ENCODE measurements at places on chromosomes 7 and 10.

DNA sequence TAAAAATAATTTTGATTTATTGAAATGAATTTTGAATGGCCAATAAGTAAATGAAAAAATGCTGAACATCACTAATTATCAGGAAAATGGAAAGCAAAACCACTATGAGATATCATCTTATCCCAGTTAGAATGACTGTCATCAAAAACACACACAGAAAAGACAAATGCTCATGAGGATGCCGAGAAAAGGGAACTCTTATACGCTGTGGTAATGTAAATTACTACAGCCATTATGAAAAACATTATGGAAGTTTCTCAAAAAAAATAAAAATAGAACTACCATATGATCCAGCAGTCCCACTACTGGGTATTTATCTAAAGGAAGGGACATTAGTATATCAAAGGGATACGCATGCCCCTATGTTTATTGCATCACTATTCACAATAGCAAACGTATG is 15.8 kb downstream of the SCIN start:
- DNase-seq = no peak

DNA sequence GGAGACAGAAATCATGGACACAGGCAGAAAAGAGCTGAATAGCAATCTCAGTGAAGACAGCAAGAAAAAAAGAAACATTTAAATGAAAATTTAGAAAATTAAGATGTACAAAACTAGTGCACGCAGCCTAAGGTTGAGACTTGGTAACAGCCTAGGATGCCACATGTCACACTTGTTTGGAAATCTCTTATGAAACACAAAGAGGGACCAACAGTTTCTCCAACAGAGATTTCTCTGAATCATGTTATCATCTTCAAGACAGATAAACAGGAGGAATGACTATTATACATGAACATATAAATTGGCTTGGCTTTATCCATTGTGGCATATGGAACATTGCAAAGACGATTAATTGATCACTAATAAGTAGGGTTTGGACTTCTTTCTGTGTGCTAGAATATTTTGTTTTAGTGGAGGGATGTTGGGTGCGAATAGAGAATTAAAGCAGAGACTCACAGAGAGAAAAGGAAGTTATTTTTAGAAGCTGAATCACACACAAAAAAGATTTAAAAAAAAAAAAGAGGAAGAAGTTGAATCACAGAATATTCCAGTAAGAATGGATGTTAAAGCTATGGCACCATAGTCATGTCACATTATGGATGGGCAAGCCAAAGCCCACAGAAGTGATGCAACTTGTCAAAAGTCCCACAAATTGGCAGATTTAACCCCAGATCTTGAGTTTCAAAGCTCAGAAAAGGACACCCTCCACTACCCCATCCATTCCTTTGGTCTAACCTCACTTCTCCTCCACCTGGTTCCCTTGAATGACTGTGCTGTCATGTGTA is 91.6 kb downstream of the MYOF start:
- no peak for DNase-seq

DNA sequence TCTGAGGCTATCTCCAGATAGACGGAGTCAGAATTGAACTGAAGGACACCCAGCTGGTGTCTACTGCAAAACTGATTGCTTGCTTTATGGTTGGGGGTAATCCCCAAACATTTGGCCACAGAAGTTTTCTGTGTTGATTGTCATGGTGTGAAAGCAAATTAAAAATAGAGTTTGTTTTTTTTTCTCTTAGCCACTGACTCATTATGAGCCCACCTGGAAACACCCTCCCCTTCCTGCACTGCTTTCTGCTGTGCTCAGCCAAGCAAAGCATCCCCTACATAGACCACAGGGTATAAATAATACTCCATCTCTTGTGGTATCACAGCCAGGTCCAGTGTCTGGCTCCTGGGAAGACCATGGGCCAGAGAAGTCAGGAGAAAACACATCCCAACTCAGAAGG is 6.5 kb upstream of the VWC2 start:
- no peak for DNase-seq

DNA sequence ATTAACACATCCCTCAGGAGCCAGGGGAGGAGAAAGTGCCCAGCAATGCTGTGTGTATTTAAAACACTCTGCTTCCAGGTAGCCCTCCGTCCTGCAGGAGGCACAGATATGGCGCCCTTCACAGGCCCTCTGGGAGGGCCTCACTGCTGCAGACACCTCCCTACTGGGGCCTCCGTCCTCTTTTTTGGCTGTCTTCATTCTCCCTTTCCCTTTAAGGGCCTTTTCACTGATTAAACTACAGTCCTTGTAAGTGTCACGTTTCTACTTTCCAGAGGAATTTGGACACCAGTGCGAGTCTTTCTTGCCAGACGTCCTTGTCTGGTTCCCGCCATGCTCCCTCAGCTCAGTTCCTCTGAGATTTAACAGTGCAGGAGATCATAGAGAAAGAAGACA is 39.7 kb upstream of the MKRN1 start:
- no peak for DNase-seq

DNA sequence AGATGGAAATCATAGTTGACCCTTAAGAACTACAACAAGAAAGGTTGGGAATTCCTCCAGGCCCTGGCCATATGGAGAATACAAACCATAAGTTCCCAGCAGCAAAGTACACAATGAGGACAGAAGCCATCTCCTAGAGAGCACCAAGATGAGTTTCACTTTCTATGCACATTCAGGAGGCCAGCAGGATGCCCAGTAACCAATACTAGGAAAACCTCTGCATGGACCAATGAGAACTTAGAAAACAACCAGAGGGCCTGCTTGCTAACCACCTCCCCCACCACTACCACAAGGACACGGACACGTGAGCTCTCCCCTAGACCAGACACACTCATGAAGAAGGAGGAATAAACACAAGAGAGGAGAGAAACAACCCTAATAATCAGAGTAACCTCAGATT is 56.3 kb downstream of the IFIT5 start:
- no peak for DNase-seq

DNA sequence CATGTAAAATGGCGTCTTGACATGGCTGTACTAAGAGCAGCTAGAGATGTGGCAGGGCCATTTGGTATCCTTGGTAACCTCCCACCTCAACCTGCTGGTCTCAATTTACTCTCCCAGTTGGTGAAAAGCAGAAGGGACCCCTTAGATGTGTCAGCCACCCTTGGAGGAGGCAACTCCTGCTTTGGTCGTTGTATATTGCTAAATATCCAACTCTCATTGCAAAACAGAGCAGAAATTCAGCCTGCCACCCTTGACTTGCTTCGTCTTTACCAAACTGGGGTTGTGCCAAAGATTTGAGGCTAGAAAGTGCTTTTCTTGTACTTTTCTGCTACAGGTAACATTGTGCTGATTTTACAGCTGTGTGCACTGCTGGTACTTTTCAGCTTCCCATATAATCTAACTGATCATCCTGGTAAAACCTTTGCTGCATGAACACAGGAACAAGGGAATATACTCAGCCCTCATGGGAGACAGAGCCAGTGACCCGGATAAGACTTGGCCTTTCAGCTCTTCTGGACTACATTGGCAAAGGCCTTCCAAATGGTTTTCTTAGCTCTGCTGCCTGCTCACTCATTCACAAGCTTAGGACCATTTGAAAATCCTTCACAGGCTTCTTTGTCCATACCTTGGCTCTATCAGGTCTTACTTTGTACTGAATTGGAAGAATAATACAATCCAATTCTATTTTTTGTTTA is 2.2 kb upstream of the VSTM4 start:
- no peak for DNase-seq

GRCh38 chr10:8278099-8278498 is 223.6 kb downstream of the GATA3 start:
- DNase-seq = no peak

DNA sequence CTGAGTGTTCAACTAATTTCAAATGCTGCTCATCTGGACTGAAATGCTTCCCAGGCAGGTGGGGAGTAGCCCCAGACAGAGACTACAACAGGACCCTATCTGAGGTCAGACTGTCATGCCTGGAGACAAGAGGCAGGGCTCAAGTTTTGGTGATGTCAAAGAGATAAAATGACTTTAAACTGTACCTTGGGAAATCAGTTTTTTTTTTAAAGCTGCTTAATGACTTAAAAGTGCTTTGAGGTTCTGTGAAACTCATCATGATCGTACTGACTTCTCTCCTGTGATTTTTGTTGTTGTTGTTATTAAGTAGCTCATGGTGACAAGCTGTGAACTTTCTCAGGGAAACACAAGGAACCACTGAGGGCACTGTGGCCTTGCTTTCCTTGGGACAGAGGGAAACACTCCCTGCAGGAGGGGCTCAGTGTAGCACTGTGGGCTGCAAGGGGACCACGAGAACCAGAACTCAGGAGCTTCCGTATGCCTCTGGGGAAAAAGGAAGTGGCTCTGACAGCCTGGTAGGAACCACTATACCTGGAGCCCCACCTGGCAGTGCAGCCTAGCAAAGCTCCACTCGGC is 9.5 kb downstream of the HIPK2 start:
- peak; percentile 11 for DNase-seq

- peak; percentile 11 for DNase-seq
These were observed 30.7 kb upstream of the ANTXRL start for GRCh38 chr10:46255801-46256747.

- DNase-seq = no peak
These were observed 312.4 kb downstream of the KCNMA1 start for GRCh38 chr10:77325233-77325537.

DNA sequence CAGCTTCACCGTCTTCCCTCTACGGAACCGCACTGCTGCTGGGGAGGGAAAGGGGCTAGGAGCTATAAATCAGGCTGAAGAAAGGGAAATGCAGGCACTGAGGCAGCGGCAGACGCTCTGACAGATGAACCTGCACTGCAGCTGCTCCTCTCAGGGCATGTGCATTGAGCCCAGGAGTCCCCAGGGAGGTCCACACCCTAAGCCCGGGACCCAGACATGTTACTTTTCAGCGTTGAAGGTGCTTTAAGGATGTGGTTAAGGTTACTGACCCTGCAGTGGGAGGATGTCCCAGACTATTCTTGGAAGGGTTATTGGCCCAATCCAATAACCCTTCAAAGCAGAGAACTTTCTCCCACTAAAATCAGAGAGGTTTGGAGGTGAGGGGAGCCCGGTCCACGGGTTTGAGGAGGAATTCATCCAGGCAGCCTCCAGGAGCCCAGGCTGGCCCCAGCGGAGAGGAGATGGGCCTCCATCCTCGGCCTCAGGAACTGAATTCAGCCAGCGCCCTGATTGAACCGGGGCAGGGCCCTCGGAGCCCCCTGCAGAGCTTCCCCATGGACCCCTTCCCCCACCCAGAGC is 75.4 kb downstream of the ADARB2 start:
- DNase-seq = no peak

GRCh38 chr10:104317269-104317710 is 21.0 kb downstream of the ITPRIP start:
- DNase-seq = no peak

- DNase-seq = no peak
These were observed 42.9 kb upstream of the PDZD8 start for GRCh38 chr10:117418121-117418520.

DNA sequence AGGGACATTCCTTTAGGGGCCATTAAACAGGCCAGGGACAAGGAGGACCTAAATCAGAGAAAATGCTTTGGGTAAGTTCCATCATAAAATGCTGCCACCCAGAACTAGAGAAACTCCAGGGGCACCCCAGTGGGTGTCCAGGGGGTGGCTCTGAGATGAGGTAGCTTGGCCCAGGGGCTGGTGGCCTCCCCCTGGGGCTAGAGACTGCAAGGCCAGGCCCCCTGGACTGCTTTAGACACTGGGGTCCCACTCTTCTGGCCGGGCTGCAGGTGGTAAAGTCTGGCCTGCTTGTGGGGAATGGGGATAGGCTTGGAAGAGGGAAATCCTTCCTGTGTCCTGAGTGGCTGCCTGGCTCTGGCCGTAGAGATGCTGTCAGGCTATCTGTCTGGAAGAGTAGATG is 169.6 kb upstream of the PODXL start:
- DNase-seq = no peak

- no peak for DNase-seq
These were observed 7.9 kb upstream of the CYREN start for GRCh38 chr7:135178364-135178763.

- DNase-seq = no peak
These were observed 428.1 kb downstream of the CNTNAP2 start for GRCh38 chr7:146544748-146545147.

DNA sequence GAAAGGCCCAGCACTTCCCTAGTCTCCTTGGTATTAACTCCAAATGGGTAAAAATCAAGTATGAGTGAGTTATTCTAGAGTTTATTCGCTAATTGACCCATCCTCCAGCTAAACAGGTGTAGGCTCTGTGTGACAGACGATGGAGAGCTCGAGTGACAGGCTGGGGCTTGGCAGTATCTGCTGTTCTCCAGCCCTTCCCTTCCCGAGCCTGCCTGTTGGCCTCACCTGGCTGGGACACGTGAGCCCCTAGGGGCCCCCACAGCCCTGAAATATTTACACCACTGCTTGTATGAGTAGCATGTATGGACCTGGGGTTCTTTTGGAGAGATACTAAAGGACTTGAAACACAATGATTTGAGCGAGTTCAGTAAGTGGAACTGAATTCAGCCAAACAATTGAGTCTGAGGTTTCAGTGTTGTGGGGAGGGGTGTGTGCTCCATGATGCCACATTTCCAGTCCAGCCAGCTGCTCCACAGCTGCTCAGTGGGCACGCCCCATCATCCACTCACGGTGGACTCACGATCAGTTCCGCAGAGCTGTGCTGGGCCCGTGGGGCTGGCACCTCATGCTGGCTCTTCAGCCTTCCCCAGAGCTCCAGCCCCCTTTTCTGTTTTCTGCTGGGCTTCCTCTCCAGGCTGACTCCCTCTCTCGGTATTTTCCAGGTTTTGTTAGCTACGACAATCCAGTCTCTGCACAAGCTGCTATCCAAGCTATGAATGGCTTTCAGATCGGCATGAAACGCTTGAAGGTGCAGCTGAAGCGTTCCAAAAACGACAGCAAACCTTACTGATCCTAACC is 283.0 kb downstream of the USP6NL start:
- DNase-seq = no peak

DNA sequence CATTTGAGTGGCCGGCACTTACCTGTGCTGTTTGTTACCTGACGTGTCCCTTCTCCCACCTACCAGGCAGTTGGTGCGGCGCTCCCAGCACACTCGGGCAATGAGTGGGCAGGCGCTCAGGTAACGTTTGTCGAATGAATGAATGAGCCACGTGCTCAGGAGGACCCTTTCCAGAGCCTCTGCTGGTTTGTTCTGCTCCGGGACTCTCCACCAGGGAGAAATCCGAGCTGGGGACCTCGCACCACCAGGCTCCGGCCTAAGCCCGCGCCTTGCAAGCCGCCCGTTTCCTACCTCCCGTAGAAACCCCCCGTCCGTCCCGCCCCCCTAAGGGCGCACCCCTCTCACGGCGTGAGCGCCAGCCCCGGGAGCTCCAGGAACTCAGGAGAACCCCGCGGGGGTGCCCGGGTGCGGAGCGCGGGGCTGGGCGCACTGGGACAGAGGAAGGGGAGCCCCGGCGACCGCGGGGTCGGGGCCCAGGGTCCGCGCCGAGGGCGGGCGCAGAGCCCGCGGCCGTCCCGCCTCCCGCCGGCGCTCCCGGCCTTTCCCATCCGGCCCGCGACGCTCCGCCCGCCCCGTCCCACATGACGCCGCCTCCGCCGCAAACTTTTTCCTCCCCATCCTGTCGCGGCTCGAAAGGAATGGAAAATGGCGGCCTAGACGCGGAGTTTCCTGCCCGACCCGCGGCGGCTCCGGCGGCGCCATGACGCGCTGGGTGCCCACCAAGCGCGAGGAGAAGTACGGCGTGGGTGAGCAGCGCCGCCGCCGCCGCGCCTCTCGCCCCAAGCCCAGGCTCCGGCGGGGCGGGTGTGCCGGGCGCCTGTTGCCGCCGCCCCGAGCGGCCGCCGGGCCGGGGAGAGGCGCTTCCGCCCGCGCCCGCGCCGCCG is at the start of gene DOCK1:
TSS of gene DOCK1 (plus strand) at position 611 of the 884 bp plus-strand sequence. CDS start at position 701, 90 bp downstream.
- DNase-seq = no peak

Data from central memory CD4-positive, alpha-beta T cell (primary cell).